ENCODE measurements at places on chromosomes 6 and 20.

DNA sequence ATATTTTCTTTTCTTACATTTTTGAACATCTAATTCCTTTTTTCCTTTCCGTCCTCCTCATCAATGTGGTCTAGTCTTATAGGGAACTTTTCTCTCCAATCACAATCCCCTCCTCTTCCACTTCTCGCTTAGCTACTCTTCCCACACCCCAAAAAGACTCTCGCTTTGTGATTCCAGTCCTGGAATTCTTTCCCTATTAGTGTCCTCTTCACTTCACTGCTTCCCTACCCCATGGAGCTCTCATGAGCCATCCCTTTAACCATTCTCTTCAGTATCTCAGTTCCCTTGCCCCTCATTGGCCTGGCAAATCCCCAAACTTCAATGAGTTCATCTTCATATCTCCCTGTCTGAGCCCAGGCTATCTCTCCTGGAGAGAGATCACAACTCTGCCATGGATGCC is 55.3 kb upstream of the CEP85L start:
- no peak for DNase-seq

- no peak for DNase-seq
Measured at GRCh38 chr6:158653577-158654354, 3.9 kb downstream of the SYTL3 start.

DNA sequence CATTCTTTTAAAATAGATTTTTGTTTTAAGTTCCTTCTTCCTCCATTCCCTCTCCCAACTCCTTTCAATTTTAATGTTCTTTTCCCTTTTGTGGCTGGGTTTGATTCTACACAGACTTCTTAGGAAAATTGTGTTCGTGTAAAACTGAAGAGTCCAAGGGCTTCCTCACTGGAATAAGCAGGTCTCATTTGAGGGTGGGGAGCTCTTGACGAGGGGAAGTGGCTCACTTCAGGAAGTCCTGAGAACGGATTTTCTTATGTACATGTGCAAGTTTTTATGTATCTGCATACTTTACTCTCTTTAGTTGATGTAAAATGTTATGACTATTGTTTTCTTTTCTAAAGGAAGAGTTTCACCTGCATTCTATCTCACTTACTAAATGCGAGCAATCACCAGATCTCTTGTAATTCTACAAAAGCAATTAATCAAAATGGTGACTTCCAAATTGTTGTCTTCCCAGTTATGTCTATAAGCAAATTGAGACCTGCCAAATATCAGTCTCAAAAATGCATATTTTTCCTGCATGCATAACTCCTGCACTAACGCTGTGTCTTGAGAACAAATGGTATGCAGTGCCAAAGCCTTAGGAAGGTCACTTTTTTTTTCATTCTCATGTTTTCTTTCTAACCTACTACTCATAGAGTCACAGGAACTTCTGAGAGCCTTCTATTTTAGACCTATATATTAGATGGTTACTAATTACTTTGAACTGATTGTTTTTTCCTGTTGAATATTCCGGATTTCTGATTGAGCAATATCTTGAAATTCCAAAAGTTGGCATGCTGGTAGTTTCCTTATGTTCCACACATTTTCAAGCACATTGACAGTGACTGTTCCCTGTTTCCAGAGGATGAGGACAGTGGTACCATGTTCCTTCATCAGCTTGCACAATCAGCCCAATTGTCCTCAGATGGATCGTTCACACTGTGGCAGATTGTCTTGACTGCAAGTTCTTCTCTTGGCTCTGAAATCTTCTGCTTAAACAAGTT is 251.9 kb upstream of the PRDM1 start:
- DNase-seq: no peak

- DNase-seq: no peak
Measured at GRCh38 chr6:14016935-14017625, 92.3 kb downstream of the RNF182 start.

- DNase-seq: no peak
Measured at GRCh38 chr6:51105357-51105756, 286.7 kb downstream of the TFAP2B start.

- DNase-seq: no peak
Measured at GRCh38 chr6:36804563-36804962, 34.7 kb downstream of the CPNE5 start.

GRCh38 chr20:45510242-45510862 is 5.1 kb downstream of the SPINT3 start:
- DNase-seq: no peak

- no peak for DNase-seq
Measured at GRCh38 chr6:7138921-7139358, 31.2 kb downstream of the RREB1 start.

GRCh38 chr6:114465511-114465910 is 122.7 kb upstream of the HS3ST5 start:
- DNase-seq: no peak

DNA sequence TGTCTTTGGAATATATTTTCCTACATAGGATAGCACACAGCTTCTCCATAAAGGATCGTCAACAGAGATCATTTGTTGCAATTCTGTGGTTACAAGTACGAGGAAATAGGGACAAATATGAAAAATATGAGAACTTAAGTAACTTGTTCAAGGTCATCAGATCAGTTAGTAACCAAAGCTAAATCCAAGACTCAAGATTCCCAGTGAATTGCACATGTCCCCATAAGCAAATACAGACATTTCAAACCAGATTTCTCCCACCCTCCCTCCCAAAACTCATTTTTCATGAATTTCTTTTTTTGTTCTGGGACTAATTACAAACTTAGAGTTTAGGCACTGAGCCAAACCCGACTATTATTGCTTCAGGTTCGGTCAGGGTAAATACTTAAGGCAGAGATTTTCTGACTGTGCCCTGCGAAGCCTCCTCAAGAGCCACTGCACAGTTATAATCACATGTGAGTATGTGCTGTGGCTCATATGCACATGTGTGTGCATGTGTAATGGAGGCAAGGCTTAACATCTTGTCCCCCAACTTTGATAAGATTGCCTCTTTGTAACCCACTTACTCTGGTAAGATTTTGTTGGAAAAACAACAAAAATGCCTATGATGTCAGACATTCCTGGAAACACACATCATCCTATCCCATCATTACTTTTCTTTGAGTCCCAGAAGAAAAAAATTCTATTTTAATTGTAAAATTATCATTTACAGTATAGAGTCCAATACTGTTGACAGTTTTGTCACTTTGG is 216.2 kb downstream of the CD83 start:
- no peak for DNase-seq

DNA sequence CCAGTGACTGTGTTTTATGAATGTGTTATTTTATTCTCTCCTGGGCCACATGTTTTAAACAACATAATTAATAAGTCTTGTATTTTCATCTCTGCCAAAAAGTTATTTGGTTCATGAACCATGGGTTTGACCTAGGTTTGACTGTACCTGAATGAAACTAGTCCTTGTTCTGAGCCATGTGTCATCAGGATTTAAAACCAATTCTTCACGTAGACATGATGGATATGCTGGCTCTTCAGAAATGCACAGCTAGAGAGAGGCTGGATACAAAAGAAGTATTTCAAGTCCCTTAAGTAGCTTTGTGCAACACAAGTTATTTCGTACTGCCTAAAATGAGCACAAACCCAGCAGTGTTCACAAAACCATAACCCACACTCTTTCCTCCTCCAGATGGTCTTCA is 116.1 kb downstream of the IBTK start:
- DNase-seq: no peak

GRCh38 chr6:134466771-134467525 is 149.0 kb upstream of the SGK1 start:
- DNase-seq: no peak

- no peak for DNase-seq
Measured at GRCh38 chr6:87220997-87221396, 65.6 kb downstream of the ZNF292 start.

DNA sequence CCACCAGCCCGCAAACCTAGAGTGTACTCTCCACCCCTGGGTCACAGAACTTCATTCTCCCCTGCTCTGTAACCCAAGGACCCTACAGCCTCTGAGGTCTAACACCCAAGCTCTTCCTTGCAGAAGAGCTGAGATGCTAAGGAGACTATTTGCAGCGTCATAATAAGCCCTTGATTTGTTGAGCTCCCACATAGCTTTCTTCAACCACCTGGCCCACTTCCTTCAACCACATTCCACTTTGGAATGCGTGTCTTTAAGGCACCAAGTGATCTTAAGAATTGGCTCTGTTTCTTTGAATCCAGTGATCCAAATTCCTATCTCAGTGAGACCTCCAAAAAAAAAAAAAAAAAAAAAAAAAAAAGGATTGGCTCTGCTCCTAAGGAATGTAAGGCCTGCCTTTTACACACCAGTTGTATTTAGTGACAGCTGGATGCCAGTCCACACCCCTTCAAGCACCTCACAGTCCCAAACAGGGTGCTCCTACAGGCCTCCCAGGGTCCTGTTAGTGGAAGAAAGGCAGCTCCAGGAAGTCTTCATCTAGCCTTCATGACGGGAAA is 106.2 kb downstream of the UBE3D start:
- no peak for DNase-seq

GRCh38 chr20:63114006-63114692 is 101.8 kb downstream of the YTHDF1 start:
- DNase-seq: no peak

DNA sequence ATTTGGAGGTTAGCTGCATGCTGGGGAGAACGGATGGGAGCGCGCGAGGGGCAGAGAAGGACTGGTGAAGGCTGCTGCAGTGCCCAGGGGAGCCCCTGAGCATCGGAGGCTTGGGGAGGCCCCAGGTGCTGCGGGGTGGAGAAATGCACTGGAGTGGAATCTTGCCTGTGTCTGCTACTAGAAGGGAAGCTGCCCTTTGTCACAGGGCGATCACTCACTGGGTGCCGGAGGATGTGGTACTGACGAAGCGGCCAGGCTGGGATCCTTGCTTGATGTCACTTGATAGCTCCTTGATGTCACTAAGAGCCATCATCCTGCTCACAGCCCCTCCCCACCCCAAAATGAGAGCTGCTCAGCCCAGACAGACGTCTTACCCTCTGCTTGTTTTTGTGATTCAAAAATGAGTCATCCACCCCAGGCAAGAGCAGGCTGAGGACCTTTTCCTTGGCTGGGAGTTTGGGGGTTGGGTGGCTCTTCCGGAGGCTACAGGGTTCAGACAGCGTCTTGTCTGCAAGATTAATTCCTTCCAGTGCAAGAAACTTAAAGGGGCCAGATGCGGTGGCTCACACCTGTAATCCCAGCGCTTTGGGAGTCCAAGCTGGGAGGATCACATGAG is 62.6 kb upstream of the PMEPA1 start:
- peak; percentile 55 for DNase-seq

GRCh38 chr20:45911486-45912343 is at the start of gene PLTP:
Gene PLTP (minus strand): TSS chr20:45912155. CDS start chr20:45911452, 703 bp downstream.
- DNase-seq: peak; percentile 86

GRCh38 chr6:16130437-16130891 is 1.6 kb downstream of the MYLIP start:
- peak; percentile 54 for DNase-seq

GRCh38 chr6:21808045-21808470 is 214.5 kb downstream of the SOX4 start:
- DNase-seq: no peak

DNA sequence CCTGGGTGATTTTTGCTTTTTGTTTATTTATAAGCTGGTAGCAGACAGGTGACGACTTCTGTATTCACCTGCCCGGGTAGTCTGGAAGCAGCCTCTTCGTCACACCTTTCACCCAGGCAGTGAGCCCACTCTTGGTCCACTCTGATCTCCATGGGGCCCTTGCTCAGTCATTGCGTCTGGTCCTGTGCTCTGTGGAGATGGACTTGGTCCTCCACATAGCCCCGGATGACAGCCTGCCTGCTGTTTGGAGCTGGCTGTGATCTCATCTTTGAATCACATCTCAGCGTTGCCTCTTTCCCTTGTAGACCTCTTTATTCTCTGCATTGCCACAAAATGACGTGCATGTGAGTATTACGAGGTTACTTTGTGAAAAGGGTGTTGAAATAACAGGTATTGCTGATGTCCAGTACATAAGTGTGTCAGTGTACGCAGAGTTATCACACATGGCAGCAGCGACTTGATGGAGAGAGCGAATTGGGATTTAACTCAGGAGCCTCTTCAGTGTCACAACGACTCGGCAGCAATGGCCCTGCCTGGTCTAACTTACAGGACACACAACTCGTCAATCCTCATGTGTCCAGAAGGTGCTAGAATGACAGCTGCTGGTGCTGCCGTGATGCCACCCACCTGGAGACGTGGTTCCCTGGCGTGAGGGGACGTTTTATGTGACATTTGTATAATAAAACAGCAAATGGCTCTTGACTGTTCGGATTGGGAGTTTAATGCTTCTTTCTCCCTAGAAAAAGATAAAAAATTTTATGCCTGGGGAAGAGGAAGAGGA is 24.2 kb upstream of the FRMD1 start:
- no peak for DNase-seq

GRCh38 chr6:144160431-144161005 is 10.2 kb downstream of the STX11 start:
- DNase-seq: no peak

DNA sequence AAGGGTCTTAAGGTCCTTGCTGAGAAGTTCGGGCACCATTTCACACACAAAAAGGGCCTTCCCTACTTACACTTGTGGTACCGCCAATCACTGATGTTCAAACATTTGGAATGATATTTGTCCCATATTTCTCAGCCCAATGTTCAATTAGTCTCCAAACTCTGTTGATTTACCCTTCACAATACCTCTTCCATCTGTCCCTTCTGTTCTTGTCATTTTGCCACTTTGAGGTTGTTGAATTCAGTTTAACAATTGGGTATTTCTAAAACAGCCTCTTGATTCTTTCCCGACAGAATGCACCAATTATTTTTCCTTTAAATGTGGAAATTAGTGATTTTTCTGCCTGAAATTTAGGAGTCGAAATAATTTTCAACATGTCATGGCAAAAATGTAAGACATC is 46.2 kb downstream of the NOX3 start:
- DNase-seq: no peak

DNA sequence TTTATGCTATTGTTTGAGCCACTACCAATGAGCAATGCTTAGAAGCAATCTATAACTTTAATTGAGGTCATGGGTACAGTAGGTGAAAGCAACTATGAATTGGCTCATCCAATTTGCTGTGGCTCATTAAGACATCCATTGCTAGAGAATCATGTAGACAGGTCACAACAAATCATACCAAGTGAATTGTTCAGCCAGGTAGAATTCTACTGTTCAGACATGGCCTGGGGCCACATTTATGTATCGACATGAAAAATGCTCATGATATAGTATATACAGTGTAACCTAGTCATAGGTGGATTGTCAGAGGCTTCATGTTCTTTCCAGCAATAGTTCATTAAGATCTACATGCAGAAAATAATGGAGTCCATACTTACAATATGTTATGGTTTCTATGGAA is 633.7 kb upstream of the EYS start:
- no peak for DNase-seq

DNA sequence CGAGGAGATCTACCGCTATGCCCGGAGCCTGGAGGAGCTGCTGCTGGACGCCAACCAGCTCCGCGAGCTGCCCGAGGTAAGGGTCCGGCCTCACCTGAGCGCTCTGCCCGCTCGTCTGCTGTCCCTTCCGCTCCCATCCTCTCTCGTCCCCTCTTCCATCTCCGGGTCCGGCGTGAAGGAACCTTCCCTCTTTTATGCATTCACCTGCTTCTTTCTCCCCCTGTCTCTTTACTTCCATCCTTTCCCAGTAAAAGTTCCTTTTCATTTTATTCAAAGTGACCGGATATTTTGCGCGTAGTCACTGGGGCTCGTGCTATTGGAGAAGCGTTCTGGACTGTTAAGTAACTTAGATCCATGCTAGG is 516 bp downstream of the LRRC1 start:
- no peak for DNase-seq

All from retina (tissue), 1 donor.